Foreskin keratinocyte (primary cell): ENCODE measurements at places on chromosomes 2 and 18. TPM values are rescaled to one million over a fixed set of nuclear protein-coding genes. Genes with fewer than 3 reads are reported as not detected.

CABYR gene
- total RNA-seq = 7.2 and 7.7 TPM in 2 replicates

DAW1 gene
- 0.39 and 0.44 TPM in 2 replicates for total RNA-seq

STON1 gene
- total RNA-seq = 0.67 and 0.99 TPM in 2 replicates

SGPP2 gene
- total RNA-seq = 0.07 and 0.14 TPM in 2 replicates

RBKS gene
- total RNA-seq = 0.99 and 1.1 TPM in 2 replicates

MYL12B gene
- 808 and 830 TPM in 2 replicates for total RNA-seq

CFAP221 gene
- total RNA-seq = not detected in 2 replicates

WDR75 gene
- 39.9 and 49.6 TPM in 2 replicates for total RNA-seq

SCTR gene
- total RNA-seq = not detected in 2 replicates
